NCI-H526 treated with DMSO at 0.1 percent for 48 hours (cell line): ENCODE measurements at places on chromosomes 4 and X.
A peak's percentile ranks its signal among the peaks of the same experiment; 100 is the strongest.

DNA sequence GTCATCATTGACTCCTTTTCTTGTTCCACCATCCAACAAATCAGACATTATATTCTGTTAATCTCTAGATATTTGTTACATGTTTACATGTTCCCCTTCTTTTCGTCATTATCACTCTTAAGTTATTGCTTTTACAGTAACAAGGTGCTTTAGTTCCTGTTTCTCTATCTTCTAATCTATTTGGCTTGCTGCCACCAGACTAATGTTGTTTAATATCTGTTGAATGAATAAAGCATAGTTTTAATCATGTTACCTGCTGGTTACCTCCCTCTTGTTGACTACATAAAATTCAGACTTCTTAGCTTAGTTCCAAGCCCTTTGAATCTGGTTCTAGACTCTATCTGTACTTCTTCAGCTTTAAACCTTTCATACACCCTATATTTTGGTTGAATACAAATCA lies 129.8 kb upstream of the TRIM2 start:
- no peak for DNase-seq

GRCh38 chr4:24143741-24144140 lies 253.9 kb upstream of the PPARGC1A start:
- DNase-seq, result no peak

DNA sequence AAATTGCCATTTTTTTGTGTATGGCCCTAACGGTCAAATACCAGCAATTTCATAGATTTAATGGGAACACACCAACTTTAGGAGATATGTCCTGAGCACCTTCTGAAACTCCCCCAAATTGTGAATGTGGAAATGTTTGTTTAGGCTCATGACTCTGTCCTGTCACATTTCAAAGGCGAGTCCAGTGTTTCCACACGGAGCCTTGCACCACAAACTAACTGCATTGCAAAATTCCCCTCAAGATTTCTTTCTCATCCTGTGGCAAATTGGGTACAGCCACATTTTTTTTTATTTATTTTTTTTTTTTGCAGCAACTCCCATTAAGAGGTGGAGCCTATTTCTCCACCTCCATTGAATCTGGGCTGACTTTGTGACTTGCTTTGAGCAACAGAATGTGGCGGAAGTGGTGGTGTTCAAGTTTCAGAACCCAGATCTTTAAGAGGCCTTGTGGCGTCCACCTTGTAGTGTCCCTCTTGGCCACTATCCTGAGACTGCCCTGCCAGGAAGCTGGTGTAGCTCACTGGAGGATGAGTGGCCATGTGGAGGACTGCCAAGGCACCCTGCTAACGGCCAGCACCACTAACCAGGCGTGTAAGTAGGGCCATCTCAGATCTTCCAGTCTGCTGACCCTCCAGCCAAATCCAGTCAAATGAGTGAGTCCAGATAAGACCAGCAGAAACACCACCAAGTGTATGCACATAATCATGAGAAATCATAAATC lies 172.4 kb upstream of the SCML1 start:
- DNase-seq, result no peak

DNA sequence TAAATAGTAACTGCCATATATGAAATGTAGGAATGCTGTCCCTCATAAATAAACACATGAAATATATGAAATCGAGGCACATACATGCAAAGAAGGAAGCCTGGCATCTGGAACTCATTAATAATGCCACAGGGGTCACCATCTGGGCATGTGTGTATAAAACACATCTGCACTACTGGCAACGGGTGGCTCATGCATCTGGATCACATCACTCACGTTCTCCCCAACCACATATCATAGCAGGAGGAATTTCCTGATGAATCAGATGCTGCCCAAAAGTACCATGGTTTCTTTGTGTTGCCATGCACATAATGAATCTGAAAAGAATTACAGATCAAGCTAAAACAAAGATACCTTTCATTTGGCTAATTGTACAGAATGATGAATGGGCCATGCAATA lies 28.6 kb downstream of the RNF175 start:
- no peak for DNase-seq

DNA sequence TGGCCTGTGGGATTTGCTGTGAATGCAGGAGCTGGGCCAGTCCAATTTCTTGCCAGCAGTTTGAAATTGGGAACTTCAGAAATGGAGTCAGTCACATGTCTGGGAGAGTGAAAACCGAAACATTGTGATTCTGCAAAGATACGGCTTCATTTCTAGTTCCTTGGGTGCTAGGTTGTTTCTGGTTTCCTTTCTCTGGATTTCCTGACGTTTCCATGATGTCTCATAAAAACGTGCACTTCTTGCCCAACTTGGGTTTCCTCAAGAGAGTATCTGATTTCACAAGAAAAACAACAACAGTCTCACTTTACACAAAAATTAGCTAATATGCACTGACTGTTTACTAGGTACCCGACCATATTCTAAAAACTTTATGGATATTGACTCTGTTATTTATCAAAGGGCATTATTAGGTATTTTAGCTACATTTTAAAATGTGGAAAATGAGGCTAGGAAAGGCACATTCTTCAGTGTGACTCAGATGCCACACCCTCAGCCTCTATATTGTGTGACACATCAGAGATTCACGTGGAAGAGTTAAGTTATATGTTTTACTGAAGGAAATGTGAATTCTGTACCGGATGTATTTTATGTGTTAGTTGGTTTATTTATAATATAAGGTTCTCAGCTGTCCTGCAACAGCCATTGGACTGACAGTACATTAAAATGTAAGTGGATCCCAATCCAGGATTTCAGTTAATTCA lies 225.0 kb upstream of the PUDP start:
- no peak for DNase-seq

GRCh38 chr4:24968992-24969391 lies 56.1 kb upstream of the CCDC149 start:
- DNase-seq, result no peak

DNA sequence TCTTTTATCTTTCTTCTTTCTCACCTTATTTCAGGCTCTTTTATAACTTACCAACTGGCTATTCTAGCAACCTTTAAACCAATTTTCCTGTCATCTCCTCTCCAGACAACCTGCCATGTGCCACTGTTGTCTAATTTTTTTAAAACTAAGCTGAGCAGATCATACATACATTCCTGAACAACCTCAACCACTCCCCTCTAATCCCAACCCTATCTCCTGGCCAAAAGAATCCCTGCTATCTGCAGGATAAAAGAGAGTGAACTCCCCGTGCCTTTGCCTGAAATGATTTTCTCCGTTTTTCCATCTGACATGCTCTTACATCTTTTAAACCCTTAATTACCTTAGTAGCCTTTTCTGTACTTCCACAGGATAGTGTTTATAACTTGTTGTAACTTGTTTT lies 35.5 kb downstream of the DCUN1D4 start:
- DNase-seq, result no peak

DNA sequence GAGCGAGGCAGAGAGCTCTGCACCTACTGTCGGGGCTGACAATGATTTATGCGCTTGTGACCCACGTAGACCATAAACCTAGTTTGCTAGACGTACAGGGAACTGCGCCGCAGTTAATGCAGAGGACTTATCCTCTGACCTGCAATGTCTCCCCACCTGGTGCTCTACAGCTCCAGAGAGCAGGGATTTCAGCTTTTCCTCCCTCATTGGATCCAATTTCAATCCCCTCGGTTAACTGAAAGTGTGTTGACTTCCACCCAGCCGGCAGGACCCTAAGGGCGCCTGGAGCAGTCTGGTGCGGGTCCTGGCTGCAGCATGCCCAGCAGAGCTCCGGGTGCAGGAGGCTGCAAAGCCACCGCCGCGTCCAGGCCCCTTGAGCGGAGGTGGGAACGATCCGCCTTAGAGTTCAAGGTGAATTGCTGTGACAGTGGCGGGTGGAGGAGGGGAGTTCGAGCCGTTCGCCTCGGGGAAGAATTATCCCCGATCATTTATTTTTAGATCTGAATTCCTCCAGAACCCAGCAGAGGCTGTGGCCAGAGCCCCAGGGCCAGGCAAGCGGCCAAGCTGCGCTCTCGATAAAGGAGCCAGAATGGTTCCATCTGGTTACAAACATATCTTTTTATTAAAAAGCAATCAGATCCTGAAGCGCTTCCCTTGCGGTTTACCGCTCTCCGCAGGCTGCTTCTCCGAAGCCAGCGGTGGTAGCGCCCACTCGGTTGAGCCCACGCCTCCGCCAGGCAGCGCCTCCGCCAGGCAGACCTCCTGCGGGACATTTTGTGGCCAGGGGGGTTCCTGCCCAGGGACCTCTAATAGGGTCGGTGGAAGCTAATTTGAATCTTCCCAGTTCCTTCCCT lies 66.0 kb downstream of the FBXO8 start:
- peak; percentile 2 for DNase-seq
